MCF 10A (cell line): ENCODE measurements at places on chromosomes 5 and 9.

DNA sequence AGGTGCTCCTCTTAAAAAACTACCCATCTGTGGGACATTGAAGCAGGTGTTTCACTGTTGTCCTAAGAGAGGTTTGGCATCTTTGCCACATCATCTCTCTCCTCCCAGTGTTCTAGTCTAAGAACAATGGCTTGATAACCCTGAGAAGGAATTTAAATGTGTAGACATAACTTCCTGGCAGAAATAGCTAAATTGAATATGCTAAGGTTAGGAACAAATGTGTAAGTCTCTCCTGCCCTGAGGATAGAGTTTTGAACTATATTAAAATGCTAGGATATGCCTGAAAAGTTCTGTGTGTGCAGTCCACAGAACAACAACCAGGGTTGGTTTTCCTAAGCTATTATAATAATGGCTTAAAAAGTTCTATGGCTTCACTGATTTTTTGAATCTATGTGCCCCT is 106.6 kb downstream of the LRRC70 start:
- DNase-seq = no peak

DNA sequence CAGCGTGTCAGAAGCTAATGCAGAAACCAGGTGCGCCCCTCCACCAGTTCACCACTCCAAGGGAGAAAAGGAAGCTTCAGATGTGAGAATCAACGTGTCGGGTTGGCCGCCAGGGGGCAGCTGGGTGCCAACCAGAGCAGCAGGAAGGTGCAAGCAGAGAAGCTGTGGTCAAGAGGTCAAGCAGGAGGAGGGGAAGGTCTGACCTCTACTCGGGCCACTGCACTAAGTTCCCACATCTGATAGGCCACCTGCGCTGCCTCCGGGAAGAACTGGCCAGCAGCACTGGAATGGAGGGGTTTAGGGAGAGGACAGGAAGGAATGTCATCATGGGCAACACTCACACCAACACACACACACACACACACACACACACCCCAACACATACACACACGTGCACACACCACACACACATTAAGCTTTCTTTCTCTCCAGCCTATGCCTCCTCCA is 31.4 kb downstream of the ANXA6 start:
- peak; percentile 76 for DNase-seq

- peak; percentile 42 for DNase-seq
Observed at GRCh38 chr9:20621471-20622329, 599 bp downstream of the MLLT3 start.

GRCh38 chr9:107170801-107171200 is 112.3 kb upstream of the RAD23B start:
- DNase-seq = no peak

DNA sequence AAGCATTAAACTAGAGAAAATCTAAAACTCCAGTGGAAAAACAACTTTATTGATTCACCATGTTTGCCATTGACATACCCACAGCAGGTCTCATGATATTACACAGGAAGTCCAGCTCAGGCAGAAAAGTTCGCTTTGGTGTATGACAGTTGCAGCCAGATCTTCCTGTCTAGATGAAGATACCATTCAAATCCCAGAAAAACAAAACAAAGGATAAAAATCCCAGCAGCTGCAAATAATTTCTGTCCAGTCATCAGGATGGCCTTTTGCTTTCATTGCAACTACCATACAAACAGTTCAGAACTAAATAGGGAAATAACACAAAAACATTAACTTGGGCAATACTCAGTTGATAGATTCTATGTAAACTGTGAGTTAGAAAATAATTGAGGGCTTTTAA is 136.0 kb upstream of the NREP start:
- DNase-seq = no peak

DNA sequence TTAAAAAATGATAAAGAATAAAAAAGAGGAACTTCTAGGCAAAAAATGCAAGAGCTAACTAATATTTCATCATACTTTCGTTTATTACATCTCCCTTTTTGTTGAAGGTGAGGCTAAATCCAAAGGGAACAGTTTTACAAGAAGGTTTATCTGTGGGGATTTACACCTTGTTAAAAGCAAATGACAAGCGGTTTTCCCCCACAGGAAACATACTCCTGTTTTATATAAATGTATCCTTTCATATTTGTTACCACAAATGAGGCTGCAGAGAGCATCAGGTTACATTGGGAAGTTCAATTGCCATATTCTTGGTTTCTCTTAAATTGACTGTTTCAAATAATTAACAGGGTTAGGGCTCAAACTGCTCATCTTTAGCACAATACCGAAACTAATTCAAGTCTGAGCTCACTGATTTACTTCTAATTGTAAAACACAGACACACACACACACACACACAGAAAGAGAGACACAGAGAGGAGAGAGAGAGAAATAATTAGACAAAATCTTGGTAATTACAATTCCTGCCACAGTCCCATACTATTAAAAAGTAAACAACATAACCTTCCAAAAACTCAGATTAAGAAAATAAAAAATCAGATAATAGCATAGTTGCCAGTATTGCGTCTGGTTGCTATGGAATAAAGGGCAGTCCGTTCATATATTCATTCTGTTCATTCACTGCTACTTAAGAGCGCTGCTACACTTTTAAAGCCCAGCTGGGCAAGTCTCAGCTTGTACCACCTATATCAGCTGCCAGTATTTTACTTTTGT is 17.1 kb downstream of the RFX3 start:
- peak; percentile 70 for DNase-seq

DNA sequence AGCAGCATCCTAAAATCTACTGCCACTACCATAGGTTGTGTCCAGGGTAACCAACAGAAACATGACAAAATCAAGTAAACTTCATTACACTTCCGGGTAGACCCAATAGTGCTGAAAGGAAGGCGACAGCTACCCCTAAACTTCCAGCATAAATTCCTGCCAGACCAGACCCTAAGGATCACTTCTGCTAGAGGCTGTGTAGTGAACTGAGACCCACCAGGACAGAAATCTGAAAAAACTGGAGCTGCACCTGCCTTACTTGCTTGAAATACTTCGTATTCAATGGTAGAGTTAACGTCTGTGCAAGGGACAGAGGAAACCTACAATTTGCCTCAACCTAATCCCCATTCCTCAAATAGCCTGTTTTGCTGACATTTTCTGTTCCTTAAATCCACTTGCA is 1.0 kb upstream of the SECISBP2 start:
- peak; percentile 6 for DNase-seq

DNA sequence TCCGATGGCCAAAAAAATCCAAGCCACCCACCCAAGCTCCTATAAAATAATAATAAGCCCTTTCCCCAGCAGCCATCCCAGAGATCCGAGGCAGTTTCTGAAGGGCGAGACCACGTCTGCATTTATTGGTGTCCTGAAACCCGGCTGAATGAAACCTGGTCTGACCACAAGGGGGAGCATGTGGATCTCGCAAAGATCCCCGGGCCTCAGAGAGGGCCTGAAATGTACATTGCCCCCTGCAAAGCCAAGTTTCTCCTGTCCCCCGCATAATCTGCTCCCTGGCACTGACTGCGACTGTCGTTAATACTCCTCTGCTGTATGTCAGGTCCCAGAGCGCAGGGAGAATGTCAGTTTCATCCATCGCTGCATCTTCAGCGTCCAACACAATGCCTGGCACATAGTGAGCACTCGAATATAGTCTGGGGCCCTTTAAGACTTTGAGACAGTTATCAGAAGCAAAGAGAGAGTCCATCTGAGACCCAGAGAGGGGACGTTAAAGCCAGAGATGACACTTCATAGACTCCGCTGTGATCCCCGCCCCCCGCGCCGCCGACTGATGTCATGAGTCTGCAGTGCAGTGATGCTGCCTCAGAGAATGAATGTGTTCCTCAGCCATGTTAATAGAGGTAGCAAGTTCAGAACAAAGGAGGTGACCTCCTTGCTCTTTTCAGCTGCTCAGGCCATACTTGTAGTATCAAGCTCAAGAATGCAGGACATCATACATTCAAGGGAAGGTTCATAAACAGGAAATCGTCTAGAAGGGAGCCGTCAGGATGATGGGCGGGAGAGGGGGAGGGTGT is 74.5 kb upstream of the BARHL1 start:
- DNase-seq = peak; percentile 65

GRCh38 chr5:151227918-151228447 is 4.1 kb upstream of the CCDC69 start:
- no peak for DNase-seq
